Right ventricle myocardium superior (tissue), 1 donor: ENCODE measurements at places on chromosomes 16 and 17. TPM values are rescaled to one million over a fixed set of nuclear protein-coding genes. Genes with fewer than 3 reads are reported as not detected.

GRCh38 chr17:219696-220095, 38.2 kb upstream of the DOC2B start:
- DNase-seq, result no peak

DNA sequence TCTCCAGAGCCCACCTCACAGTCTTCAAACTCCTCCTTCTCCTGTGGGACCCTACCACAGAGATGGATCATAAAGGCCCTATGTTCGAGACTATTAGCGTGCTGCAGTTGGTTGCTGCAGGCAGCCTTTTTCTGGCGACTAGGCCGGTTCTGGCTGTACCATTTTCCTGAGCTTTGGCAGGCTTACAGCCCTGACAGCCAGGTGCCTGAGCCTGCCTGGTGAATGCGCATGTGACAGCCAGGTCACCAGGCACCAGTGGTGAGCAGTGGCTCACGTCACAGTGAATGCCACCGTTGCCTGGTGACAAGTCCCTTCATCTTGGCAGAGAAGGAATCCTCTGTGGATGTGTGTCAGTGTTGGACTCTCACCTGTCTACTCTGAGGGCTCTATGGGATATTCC, 978.8 kb downstream of the KCNJ18 start:
- DNase-seq, result no peak

DNA sequence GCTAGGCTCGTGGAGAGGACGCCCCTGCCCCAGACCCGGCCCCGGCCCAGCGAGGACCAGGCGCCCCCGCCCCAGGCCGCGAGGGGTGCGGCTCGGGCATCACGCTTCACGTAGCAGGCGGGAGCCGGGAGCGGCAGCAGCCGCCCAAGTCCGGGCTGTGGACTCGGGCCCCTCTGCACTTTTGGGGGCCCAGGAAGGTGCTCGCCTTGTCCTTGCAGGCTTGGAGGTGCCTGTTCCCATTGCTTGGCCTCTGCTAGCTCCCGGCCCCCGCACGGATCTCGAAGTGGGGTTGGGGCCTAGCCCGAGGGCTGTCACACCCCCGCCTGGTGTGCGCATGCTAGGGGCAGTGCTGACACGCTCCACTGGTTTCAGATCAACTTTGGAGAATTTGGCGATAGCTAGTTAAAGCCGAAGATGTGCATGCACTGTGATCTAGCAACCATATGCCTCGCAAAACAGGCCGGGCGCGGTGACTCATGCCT, 55.7 kb downstream of the WSB1 start:
- no peak for DNase-seq

DNA sequence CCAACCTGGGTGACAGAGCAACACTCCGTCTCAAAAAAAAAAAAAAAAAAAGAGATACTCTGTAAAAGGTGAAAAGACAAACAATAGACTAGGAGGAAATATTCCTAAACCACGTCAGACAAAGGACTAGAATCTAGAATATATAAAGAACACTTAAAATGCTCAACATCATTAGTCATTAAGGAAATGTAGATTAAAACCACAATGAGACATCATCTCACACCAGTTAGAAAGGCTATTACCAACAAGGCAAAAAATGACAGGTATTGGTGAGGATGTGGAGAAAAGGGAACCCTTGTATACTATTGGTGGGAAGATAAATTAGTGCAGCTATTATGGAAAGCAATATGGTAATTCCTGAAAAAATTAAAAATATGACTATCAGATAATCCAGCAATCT, 903.1 kb upstream of the SOX9 start:
- DNase-seq, result no peak

- no peak for DNase-seq
Measured at GRCh38 chr17:76989519-76989918, 121.3 kb downstream of the MGAT5B start.

- DNase-seq, result no peak
Measured at GRCh38 chr16:31301708-31302400, 42.1 kb downstream of the ITGAM start.

DNA sequence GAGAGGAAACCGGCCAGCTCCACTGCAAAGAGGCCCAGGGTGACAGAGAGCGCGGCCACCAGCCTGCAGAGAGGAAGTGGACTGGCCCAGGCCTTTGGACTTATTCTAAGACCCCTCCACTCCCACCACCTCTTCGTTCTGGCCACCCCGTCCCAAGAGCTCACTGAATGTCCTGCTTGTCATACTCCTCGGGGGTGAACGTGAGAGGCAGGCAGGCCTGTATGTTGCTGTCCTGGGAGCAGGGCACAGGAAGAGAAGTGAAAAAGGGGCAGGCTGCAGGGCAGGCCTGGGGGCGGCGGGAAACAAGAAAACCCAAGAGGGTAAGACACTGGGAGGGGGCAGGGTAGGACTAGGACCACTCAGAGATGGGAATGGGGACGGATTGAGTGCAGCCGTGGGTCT, 384 bp downstream of the TMEM107 start:
- peak; percentile 55 for DNase-seq

- DNase-seq, result no peak
Measured at GRCh38 chr17:60676758-60677307, 818 bp upstream of the BCAS3 start.

GRCh38 chr17:22517716-22518115, 825.4 kb downstream of the KCNJ18 start:
- no peak for DNase-seq

GRCh38 chr16:75019586-75019985, 20.8 kb downstream of the ZNRF1 start:
- DNase-seq, result no peak

GRCh38 chr16:85213926-85214675, 101.8 kb upstream of the CIBAR2 start:
- peak; percentile 49 for DNase-seq

DNA sequence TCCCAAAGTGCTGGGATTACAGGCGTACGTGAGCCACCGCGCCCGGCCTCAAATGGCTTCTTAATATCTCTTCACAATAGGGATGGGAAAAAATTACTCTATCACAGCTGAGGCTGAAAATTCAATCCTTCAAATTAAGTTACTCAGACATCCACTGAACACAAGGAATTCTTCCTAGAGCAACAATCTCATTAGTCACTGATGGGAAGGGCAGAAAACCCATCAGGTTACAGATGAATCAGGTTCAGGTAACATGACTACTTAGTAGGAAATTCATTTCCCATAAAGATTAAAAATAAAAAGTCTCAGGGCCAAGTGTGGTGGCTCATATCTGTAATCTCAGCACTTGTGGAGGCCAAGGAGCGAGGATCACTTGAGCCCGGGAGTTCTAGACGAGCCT, 42.5 kb upstream of the ABR start:
- DNase-seq, result no peak

DNA sequence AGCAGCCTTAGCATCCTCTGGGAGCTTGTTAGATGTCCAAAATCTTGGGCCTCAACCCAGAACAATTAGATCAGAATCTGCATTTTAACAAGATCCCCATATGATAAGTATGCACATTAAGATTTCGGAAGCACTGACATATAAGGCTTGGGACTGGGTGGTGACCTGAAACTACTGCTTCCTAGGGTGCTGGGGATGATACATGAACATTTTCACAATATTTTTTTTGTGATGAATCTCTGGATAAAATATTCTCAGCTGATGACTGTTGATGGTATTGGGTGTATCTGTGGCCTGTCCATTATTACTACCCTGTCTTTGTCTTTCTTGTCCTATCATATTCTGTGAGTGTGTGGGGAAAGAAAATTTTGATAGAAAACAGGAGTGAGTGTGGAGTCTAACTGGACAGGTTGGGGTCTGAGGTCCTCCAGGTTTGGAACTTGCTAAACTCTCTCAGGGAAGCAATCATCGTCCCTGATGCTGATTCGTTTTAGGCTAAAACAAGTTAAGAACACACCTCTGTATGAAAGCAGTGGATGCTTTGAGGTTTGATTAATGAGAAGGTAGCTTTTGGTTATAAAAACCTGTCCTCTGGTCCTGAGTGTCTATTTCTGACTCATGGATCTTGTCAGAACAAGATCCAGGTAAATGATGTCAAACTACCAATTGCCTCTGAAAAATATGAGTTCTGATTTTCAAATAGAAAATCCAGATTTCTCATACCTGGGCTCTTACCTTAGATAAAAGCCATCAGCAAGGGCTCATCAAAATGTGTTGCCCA, 23.2 kb downstream of the KRT23 start:
- DNase-seq, result no peak

DNA sequence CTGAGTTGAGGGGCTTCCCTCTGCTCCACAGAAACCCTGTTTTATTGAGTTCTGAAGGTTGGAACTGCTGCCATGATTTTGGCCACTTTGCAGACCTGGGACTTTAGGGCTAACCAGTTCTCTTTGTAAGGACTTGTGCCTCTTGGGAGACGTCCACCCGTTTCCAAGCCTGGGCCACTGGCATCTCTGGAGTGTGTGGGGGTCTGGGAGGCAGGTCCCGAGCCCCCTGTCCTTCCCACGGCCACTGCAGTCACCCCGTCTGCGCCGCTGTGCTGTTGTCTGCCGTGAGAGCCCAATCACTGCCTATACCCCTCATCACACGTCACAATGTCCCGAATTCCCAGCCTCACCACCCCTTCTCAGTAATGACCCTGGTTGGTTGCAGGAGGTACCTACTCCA, 26.0 kb downstream of the STH start:
- no peak for DNase-seq

DNA sequence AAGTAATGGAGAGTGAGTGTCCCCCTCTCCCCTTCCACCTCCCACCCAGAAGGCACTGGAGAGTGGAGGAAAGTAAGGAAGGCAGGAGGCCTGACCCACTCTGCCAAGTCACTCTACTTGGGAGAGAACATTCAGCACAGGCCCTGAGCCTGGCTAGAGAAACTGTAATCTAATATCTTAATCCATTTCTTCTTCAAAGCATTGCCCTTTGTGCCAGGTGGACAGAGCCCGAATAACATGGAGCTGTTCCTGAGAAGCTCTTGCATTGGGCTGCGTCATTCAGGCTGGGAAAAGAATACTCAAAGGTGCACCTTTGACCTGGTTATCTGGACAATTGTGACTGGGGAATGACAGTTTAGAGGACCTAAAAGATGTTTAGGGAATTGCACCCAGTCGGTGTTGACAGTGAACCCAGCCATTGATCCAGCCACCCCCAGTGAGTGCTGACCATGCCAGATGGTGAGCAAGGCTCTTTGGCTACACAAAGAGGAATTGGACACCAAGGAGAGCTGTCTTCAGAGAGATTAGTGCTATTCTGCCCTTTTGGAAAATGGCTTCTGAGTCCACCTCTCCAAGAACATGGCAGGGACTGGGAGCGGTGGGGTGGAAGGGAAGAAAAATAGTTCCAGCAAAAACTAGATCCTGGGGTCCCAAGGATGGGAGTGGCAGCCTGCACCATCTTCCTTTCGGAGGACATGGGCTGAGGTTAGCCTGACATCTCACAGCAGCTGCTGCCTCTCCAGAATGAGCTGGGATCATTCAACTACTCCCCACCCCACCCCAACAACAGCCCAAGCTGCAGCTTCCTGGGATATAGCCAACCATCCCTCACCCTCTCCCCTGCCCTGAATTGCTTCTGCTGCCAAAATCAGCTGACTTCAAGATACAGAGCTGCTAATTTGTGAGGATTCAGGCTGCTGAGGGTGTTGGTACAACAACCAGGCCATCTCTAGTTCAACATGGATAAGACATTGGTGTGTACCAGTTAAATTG, 11.6 kb upstream of the NOG start:
- no peak for DNase-seq

- DNase-seq, result no peak
Measured at GRCh38 chr17:57097832-57098421, 12.9 kb downstream of the AKAP1 start.

DNA sequence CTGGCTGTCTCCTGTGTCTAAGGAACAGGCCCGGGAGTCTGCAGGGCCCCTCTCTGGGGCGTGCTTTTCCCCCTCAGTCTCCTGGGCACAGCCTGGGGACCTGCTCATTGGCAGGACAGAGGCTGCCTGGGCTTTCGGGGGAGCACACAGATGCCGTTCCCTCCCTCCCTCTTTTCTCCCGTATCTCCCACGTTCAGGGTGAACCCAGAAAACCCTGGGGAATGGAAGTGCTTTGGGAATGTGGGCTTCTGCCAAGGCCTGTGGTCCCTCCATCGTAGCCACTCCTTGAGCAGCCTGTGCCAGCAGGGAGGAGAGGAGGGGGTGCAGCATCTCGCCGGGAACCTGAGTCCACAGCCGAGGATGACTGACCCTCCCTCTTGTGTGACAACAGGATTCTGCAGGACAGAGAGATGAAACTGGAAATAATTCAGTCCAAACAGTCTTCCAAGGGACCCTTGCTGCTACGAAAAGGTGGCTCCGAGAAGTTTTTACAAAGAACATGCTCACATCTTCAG, 52.0 kb downstream of the RNF213 start:
- no peak for DNase-seq

DNA sequence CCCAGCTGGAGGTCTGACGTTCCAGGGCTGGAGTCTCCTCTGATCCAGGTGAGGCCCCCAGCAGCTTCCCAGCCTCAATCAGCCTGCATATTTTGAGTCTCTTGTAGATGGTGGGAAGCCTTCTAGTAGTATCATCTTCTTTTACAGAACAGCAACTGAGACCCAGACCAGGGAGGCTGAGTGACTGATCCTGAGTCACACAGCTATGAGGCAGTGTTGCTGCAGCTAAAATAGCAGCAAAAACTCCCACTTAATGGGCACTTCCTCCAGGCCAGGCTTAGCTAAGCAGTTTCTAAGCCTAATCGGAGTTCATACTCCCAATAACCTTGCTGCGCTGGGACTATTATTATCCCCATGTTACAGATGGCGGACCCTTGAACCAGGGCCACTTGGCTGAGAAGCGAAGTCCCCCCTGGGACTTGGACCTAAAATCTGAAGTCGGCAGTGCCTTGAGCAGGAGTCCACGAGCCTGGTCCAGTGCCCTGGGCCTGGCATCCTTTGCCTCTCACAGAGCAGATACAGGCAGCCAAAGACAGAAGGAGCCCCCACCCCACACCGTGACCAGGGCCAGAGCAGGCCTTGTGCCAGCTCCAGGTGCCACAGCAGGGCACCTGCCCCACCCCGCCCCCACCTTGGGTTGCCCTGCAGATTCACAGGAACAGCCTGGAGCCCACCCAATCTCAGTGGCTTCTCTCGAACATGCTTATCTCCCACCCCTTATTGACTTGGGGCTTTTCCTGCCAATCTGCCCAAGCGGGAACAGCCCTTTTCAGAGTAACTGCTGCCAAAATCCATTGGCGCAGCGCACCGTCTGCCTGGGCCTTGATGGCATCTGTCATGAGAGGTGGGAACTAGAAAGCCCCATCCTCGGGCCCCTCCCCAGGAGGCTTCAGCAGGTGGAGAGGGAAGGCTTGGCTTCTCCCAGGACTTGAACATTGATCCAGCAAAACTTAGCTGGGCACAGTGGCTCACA, 65.1 kb downstream of the SOCS1 start:
- no peak for DNase-seq

Gene DBF4B
- total RNA-seq, result 5.0 TPM

Gene CETP
- total RNA-seq, result 0.24 TPM

Gene C17orf78
- total RNA-seq, result not detected

Gene ABCA10
- total RNA-seq, result 6.9 TPM

Gene SOST
- total RNA-seq, result not detected

Gene ODAD4
- 0.75 TPM for total RNA-seq

Gene TBC1D26
- total RNA-seq, result not detected

Gene GALR2
- total RNA-seq, result not detected

Gene PMFBP1
- total RNA-seq, result 0.19 TPM

Gene ZG16B
- not detected for total RNA-seq
